ENCODE measurements at places on chromosomes 16 and 17.

- no peak for DNase-seq
These were observed 160.5 kb upstream of the TNRC6C start for GRCh38 chr17:77798031-77798430.

DNA sequence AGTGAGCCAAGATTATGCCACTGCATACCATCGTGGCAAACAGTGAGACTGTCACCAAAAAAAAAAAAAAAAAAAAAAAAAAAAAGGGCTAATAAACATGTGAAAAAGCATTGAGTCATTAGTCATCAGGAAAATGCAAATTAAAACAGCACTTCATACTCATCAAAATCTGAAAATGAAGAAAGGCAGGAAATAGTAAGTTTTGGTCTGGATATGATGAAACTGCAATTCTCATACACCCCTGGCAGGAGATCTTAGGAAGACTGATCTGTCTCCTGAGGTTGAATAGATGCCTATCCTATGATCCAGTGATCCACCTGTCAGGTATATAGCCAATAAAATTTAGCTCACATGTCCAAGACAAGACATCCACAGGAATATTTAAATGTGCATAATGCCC, 212.7 kb downstream of the CPPED1 start:
- no peak for DNase-seq

DNA sequence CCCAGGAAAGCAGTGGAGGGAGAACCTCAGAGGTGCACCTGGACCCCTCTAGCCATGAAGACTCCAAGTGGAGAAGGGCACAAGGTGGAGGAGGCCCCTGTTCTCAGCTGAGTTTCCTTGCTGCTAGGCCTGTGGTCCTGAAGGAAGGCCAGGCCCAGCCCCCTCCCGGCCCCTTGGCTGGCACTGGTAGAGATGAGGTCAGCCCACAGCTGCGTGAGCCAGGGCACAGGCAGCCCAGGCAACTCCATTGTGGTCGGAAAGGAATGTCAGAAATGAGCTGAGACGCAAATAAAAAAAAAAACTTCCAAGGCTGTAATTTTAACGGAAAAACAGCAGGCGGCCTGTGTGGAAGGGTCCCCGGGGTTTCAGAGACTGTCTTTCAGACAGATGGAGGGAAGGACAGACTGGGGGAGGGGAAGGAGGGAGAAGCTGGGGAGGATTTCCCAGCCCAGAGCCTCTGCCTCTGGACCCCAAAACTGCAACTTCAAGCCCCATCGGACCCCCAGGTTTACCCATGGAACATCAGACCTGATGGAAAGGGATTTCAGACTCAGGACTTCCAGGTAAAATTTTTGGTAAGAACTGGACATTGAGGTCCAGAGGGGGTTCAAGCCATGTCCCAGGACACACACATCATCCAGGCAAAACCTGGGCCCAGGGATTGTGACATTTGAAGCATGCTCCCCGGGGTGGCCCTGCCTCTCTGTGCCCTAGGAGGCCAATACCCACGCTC, 25.6 kb upstream of the MRPS23 start:
- no peak for DNase-seq

- no peak for DNase-seq
These were observed 20.7 kb upstream of the PLCG2 start for GRCh38 chr16:81758376-81758775.

GRCh38 chr17:57853695-57854094, 3.9 kb upstream of the MRPS23 start:
- no peak for DNase-seq

GRCh38 chr16:48531011-48531962, 78.7 kb downstream of the N4BP1 start:
- no peak for DNase-seq
